WTC11 (cell line): ENCODE measurements at places on chromosomes 16 and 17. TPM values are rescaled to one million over a fixed set of nuclear protein-coding genes. Genes with fewer than 3 reads are reported as not detected.

DNA sequence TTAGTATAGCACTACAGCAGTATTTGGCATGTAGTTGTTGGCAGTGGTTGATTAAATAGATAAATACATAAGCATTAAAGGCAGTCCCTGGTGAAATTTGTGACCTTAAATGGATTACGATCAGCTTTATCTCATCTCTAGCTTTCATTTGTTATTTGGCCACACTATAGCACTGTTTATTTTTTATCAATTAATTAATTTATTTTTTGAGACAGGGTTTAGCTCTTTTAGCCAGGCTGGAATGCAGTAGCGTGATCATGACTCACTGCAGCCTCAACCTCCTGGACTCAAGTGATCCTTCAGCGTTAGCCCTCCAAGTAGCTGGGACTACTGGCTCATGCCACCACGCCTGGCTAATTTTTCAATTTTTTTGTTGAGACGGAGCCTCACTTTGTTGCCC lies 18.7 kb upstream of the ARHGAP17 start:
- H3K36me3 ChIP-seq = no peaks in the 10 kb centered on the region
- peaks cover 12% of the 10 kb centered on the region for H3K4me1 ChIP-seq
- H3K27me3 ChIP-seq = peaks cover 5% of the 10 kb centered on the region
- no peak for DNase-seq
- H3K27ac ChIP-seq = no peak overlapping the region

- DNase-seq = no peak
- no peaks in the 10 kb centered on the region for H3K27me3 ChIP-seq
- no peak overlapping the region for H3K4me3 ChIP-seq
- no peaks in the 10 kb centered on the region for H3K36me3 ChIP-seq
- peaks cover 37% of the 10 kb centered on the region for H3K4me1 ChIP-seq
Measured at GRCh38 chr17:48246612-48247011, 139.0 kb downstream of the SNX11 start.

- H3K27ac ChIP-seq = no peak overlapping the region
- peaks cover 3% of the 10 kb centered on the region; the same call in 1 of the 2 replicates for H3K4me1 ChIP-seq
- DNase-seq = no peak
- H3K27me3 ChIP-seq = no peaks in the 10 kb centered on the region; the same call in 1 of the 2 replicates
- no peak overlapping the region for H3K4me3 ChIP-seq
Measured at GRCh38 chr16:71610447-71610846, 15.5 kb upstream of the MARVELD3 start.

DNA sequence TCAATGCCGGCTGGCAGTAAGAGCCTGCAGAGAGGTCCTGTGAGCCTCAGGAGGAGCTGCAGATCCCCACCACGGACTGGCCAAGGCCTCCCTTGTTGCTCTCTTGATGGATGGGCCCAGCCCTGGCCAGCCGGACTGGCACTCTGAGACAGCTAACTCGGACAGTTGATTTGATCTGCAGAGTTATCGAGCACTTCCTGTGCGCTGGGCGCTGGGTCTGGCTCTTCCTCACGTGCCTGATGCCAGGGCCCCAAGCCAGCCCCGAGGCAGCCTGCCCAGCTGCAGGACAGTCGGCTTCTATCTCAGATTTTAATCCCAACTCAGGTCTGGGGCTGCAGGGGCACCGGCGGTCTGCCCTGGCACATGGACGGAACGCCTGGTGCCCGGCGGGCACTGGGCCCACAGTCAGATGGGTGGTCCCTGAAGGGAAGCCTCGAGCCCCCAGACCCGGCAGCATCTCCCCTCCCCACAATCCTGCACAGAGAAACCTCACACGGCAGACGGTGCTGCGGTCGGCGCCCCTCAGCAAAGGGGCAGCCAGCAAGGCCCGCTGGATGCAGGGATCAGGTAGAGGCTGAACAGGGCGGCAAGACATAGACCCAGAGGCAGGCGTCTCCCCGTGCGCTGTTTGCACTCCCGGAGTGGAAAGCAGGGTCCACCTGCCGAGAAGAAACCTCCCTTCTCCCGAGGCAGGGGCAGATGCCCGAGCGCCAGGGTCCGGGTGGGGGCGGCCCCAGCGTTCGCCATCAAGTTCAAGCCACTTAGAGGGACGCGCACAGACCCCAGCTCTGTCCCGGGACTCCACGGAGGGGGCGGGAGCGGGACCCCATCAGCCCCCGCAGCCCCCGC lies 34.0 kb downstream of the TIMM22 start:
- H3K4me3 ChIP-seq = peak overlapping the region; percentile 58
- H3K4me1 ChIP-seq = peaks cover 5% of the 10 kb centered on the region; the same call in 1 of the 2 replicates
- peaks cover 18% of the 10 kb centered on the region for H3K27me3 ChIP-seq

DNA sequence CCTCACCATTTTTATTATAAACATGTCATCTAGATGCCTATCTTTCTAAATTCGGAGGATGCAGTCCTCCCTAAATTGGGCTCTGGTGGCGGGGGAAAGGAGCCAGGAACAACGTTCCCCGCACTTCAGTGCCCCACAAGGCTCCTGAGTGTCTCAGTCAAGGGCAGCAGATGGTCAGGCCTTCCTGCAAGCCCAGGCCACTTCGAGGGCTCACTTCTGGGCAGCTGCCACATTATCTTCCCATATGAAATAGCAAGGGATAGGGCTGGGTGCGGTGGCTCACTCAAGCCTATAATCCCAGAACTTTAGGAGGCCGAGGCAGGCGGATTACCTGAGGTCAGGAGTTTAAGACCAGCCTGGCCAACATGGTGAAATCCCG lies 32.3 kb downstream of the FBXO31 start:
- no peak overlapping the region for H3K4me3 ChIP-seq
- no peaks in the 10 kb centered on the region for H3K27me3 ChIP-seq
- no peaks in the 10 kb centered on the region; the same call in none of the 2 replicates for H3K36me3 ChIP-seq

FAM20A gene
- 1.3 to 5.8 TPM (median 2.0 TPM) in 3 replicates for total RNA-seq

DNA sequence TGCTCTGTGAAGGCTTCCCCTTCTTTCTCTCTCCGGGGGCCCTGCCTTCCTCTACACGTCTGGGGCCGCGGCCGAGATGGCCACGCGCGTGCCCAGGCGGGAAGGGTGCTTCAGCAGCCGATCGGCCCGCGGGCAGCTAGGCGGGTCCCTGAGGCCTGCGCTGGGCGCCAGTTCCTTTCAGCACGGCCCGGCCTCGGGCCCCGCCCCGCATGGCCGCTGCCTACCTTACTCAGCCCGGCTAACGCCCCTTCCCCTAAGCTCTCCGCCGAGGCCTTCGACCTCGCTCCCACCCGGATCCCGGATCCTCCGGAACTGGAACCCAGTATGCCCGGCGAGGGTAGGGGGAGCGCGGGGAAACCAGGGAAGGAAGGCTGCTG lies 335 bp downstream of the TMEM11 start:
- peak overlapping the region; percentile 96 for H3K4me3 ChIP-seq
- no peaks in the 10 kb centered on the region; the same call in 1 of the 2 replicates for H3K27me3 ChIP-seq
- DNase-seq = peak; percentile 40
- H3K4me1 ChIP-seq = peaks cover 39% of the 10 kb centered on the region

DNA sequence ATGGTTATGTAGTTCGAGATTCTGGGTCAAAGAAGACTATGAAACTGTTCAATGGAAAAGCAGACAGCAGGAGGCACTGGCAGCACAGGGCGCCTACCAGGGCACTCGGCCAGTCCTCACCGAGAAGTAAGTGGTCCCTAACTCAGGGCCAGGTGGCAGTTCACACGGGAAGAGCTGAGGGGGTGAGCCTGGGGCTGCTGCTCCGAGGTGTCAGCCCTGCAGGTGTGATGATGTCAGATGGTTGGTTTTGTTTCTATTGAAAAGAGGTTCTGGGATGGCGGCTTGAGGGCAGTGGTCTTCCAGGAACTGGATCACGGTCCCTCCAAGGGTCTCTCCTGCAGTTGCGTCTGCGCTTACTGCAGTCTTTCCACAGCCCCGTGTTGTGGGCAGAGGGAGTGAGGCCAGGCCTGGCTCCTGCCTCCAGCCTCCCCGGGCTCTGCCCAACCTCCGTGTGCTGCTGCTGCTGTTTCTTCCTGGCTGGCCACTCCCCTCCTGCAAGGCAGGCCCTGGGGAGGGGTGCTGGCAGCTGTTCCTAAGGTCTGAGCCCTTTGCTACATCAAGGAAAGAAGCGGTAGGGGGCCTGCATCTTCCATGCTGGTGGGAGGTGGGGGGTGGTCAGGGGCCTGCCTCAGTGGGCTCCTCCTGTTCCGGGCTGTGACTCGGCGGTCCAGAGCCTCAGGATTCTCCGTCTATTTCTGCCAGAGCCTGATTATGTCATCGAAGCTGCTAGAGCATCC lies 22.6 kb downstream of the RNF213 start:
- H3K27me3 ChIP-seq = no peaks in the 10 kb centered on the region
- H3K27ac ChIP-seq = peak overlapping the region; percentile 29; the same call in 1 of the 2 replicates
- H3K4me3 ChIP-seq = no peak overlapping the region
- DNase-seq = no peak
- peaks cover 12% of the 10 kb centered on the region for H3K4me1 ChIP-seq

- H3K27me3 ChIP-seq = peaks cover 37% of the 10 kb centered on the region
- peak overlapping the region; percentile 77 for H3K4me3 ChIP-seq
- H3K4me1 ChIP-seq = peaks cover 21% of the 10 kb centered on the region
Measured at GRCh38 chr17:75876938-75877751, 1.2 kb downstream of the TRIM47 start.

DNA sequence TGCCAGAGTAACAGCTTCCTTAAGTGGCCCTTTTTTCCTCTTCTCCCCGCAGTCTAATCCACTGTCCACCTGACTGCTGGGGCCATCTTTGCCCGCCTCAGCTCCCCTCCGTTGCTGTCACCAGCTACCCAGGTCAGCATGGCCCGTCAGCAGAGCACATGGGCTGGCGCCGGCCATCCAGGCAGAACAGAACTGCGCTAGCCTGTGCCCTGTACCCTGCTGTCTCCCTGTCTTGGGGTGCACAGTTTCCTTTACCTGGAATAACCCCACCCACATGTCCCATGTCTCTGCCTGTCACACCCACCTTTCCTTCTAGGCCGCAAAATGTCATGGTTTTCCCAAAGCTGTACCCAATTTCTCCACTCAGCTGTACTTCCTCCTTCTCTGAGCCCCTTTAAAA lies 55.7 kb downstream of the GNAO1 start:
- no peak overlapping the region for H3K4me3 ChIP-seq
- no peaks in the 10 kb centered on the region for H3K27me3 ChIP-seq
- DNase-seq = no peak

GRCh38 chr17:524406-524950 lies 171.9 kb upstream of the RPH3AL start:
- H3K27ac ChIP-seq = peak overlapping the region; percentile 30; the same call in 1 of the 2 replicates
- peaks cover 18% of the 10 kb centered on the region for H3K36me3 ChIP-seq
- H3K27me3 ChIP-seq = no peaks in the 10 kb centered on the region
- no peak overlapping the region for H3K4me3 ChIP-seq
- DNase-seq = no peak

GRCh38 chr17:4232168-4232813 lies 31.5 kb downstream of the ANKFY1 start:
- no peak overlapping the region for H3K4me3 ChIP-seq
- H3K27me3 ChIP-seq = no peaks in the 10 kb centered on the region
- peaks cover 23% of the 10 kb centered on the region for H3K36me3 ChIP-seq
- H3K4me1 ChIP-seq = no peaks in the 10 kb centered on the region
- peak overlapping the region; percentile 86 for H3K27ac ChIP-seq

DNA sequence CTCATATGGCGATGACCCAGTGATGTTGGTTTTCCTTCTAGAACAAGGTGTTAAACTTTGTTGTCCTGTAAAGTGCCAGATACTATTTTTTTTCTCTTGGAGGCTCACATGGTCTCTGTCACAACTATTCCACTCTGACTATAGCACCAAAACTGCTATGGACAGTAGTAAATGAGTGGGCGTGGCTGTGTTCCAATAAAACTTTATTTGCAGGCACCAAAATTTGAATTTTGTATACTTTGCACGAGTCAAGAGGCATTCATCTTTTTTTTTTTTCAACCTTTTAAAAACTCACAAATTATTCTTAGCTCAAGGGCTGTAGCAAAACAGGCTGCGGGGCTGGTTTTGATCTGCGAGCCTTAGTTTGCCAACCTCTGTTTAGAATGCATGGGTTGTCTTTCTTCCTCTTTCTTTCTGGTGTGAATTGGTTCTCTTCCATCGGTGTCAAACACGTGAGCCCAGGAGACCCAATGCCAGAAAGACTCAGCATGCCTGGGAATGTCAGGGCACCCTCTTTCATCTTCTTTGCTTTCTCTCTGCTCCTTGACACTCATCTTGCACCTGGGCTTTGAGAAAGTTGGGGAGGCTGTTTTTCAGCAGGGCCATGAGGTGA lies 2.1 kb downstream of the SYT17 start:
- DNase-seq = no peak
- H3K4me3 ChIP-seq = no peak overlapping the region
- H3K4me1 ChIP-seq = peaks cover 14% of the 10 kb centered on the region
- no peaks in the 10 kb centered on the region for H3K36me3 ChIP-seq

NPIPA2 gene
- total RNA-seq = 12.1 to 20.8 TPM (median 19.5 TPM) in 3 replicates

DNA sequence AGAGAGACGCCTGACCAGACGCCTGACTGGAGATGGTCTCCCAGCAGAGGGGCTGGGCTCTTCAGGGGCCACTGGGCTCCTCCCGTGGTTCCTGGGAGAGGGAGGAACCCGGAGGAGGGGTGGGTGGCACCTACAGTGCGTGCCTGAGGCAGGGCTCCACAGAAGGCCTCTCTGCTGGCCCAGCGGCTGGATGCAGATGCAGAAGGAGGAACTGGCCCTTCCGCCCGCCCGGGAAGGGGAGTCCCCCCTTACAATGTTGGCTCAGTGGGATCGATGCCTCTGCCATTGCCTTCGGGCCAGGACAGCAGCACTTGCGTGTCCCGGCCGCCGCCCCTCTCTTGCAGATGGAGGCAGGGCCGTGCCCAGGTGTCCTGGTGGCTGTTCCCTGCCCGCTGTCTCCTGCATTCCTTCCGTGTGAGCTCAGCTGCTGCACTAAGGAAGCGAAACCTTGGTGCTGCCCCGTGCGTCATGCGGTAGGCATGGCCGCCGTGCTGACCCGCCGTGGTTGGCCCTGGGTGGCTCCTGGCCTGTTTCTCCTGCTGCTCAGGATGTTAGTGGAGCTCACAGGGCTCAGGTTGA lies 15.1 kb downstream of the BAIAP2 start:
- DNase-seq = no peak
- no peaks in the 10 kb centered on the region for H3K36me3 ChIP-seq
- peaks cover 6% of the 10 kb centered on the region; the same call in 1 of the 2 replicates for H3K4me1 ChIP-seq
- no peaks in the 10 kb centered on the region for H3K27me3 ChIP-seq

DNA sequence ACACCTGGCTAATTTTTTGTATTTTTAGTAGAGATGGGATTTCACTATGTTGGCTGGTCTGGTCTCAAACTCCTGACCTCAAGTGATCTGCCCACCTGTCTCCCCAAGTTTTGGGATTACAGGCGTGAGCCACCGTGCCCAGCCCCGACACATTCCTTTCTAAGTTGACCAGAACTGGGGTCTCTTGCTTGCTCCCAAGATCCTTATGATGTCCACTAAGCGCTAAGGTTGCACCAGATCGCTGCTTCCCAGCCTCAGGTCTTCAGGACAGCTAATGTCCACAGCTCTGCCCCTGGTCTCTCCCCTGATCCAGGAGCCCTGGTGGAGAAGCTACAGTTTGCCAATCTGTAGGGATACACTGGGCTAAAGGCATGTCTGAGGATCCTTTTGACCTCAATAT lies 29.5 kb downstream of the NSMCE1 start:
- no peaks in the 10 kb centered on the region for H3K36me3 ChIP-seq
- no peaks in the 10 kb centered on the region for H3K27me3 ChIP-seq
- no peak for DNase-seq
- no peak overlapping the region for H3K4me3 ChIP-seq
- H3K27ac ChIP-seq = no peak overlapping the region
- peaks cover 42% of the 10 kb centered on the region for H3K4me1 ChIP-seq

GRCh38 chr17:55760643-55761355 lies 9.9 kb downstream of the PCTP start:
- no peaks in the 10 kb centered on the region for H3K27me3 ChIP-seq
- H3K4me1 ChIP-seq = peaks cover 4% of the 10 kb centered on the region; the same call in 1 of the 2 replicates
- no peak for DNase-seq
- no peaks in the 10 kb centered on the region for H3K36me3 ChIP-seq
- no peak overlapping the region for H3K4me3 ChIP-seq
- H3K27ac ChIP-seq = no peak overlapping the region
